ENCODE measurements at places on chromosomes 2 and 18. TPM values are rescaled to one million over a fixed set of nuclear protein-coding genes. Genes with fewer than 3 reads are reported as not detected.

IL1RL1 gene
- 1.0 TPM for total RNA-seq

LBX2 gene
- 3.5 TPM for total RNA-seq

TNFAIP6 gene
- total RNA-seq, result 0.98 TPM

ANKRD62 gene
- not detected for total RNA-seq

GULP1 gene
- 43.4 TPM for total RNA-seq

MPPE1 gene
- 16.1 TPM for total RNA-seq

EMILIN1 gene
- total RNA-seq, result 0.48 TPM

CFC1 gene
- total RNA-seq, result 0.09 TPM

BOLL gene
- total RNA-seq, result not detected

Data from A549 treated with Hydrocortisone at 1 μM for 4 hours (cell line).